Activated CD4-positive, CD25-positive, alpha-beta regulatory T cell treated with anti-CD3 and anti-CD28 coated beads, Interleukin-2, amount 50 U/mL, for 16 hours (primary cell): ENCODE measurements at places on chromosomes 7 and 10.
A peak's percentile ranks its signal among the peaks of the same experiment; 100 is the strongest.

DNA sequence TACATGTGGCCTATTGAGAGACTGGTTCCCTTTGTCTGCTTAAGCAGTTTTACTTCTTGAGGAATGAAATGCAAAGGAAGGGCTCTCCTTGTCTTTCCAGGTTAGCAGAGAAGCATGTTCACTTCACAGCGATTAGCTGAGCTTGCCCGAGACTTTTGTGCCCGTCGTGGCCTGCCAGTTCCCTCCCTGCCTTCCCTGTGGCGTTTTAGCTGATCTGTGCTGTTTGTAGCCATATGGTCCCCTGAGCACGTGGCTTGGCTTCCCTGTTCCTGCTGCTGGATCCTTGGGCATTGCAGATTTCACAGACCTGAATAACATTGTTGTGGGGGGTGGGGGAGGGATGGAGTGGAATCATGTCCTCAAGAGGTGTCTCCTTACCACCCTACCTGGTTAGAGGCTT lies 61.8 kb downstream of the SND1 start:
- DNase-seq: no peak

DNA sequence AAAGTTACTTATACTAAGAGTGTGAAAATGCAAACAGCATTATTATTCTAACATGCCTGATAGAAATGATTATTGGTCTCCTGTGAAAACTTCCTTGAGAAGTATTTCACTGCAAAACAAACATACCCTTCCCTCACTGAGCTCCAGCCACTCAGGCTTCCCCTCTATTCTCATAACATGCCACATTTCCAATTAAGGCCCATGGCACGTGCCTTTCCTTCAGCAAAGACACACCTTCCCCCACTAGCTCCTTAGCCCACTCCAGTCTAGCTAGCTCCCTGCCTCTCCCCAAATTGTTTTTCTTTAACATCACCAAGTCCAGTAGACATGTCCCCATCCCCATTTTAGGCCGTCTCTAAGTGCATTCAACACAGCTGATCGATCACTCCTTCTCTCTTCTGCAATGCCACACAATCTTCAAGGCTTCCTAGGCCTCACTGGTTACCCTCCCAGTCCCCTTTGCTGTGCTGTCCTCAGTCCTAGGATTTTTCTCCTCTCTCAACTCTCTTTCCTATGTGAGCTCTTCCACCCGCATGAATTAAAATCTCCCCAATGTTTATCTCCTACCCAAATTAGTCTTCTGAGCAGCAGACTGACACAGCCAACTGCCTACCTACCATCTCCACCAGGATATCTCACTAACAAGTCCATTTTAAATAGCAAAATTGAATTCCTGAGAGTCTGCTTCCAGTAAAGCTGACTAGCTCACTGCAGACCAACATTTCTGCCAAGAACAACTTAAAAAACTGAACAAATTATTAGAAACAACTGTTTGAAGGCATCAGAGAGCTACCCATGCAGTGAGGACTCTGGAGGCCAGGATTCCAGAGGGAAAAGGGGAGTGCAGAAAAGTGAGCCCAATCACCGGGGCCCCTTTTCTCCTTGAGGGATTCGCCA lies 11.9 kb downstream of the CYTH3 start:
- DNase-seq: no peak

DNA sequence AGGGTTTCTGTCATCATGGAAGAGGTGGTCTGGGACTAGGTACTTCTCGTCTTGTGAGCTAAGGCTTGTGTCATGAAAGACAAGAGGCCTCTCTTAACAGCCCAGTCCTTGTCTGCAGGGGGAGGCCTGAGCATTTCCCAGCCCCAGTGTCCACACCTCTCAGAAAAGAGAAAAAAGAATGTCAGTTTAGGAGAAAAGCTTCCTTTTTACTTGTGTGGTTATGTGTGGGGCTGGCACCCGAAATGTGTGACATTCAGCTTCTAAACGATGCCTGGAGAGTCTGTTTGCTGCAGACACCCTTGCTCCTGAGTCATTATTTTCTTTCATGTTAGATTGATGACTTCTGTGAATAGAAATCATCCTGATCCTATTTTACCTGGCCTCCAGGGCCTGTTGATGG lies 67.4 kb downstream of the LANCL2 start:
- no peak for DNase-seq

- no peak for DNase-seq
Observed at GRCh38 chr10:117131376-117132327, 6.4 kb downstream of the VAX1 start.

DNA sequence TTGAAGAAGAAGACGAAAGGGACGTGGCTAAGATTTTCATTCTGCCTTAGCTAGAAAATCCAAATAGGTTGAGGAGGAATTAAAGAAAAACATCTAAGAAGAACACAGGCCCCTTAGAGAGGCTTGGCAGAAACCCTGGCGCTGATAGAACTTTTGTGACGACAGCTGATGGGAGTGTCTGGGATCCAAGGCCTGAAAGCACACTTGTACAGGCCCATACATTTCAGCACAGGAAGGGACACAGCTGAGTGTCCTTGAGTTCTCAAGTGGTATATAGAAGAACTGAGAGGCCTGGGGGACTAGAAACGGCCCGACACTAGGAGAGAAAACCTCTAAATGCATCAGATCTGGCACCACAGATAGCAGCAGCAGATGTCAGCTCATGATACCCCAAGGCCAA lies 39.5 kb downstream of the PRPS1L1 start:
- no peak for DNase-seq

GRCh38 chr7:24864214-24864817 lies 107.1 kb upstream of the GSDME start:
- DNase-seq: no peak

DNA sequence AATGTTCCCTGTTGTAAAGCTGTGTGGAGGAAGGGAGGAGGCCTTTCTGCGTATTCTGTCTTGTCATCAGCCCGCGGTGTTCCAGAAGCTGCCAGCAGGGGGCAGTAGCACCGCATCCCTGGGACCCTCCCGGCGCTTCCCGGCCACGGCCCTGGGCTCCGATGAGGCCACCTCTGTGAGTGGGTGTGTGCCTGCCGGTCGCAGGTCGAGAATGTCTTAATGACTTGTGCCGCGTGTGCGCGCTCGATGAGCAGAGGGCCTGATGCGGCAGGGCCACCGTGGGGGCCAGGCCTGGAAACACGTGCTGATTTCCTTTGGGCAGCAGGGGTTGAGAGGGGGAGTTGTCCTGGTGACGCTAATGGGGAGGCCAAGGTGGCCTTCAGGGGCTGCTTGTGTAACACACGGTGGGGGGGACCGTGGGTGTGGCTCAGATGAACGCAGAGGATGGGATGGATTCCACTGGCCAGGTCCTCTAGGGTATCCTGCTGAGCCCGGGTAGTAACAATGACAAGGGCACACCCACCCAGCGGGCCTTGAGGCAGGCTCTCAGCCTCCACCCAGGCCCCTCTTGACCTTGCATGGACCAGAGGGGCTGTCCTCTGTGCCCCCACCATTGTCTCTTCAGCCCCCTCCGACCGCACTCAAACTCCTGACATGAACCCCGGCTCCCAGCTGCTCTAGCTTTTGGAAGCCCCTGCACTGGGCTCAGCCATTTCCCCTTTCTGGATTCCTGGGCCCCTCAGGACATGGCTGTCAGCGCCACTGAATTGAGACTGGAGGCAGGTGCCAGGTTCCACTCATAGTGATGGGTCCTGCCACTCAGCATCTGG lies 135.9 kb upstream of the PODXL start:
- DNase-seq: no peak

- no peak for DNase-seq
Observed at GRCh38 chr10:127690176-127690835, 46.7 kb upstream of the FOXI2 start.

DNA sequence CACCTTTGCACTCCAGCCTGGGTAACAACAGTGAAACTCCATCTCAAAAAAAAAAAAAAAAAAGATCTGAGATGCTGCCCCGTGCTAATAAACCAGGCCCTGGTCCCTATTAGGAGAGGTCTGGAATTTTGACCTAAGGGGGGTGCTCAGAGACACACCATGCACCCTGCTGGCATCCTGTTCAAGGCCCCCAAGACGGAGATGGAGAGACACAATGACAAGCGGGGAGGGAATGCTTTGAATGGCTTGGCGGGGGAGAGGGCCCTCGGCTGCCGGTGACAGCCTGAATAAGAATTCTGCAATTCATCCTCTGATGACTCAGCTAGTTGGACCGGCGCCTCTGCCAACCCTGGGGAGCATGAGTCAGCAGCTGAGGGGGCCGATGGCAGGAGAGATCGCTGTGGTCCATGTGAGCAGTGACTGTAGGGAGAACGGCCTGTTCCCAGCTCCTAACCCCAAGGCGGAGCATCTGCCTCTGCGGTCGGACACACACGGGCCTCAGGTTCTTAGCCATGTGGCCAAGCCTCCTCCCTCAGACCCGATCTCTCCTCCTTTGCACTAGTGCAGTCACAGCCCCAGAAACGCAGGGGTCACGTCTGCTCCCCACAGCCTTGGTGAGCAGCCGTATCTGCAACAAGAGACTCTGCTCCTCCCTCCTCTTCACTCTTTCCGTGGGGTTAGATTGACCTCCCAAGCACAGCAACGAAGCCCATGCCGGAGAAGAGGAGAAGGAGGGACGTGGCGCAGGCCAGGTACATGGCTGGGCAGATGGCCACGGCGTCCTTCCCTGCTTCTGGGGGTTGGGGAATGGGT lies 14.9 kb downstream of the TRIM56 start:
- peak; percentile 14 for DNase-seq

- no peak for DNase-seq
Observed at GRCh38 chr10:11012421-11013295, 5.0 kb upstream of the CELF2 start.

- peak; percentile 49 for DNase-seq
Observed at GRCh38 chr7:129271500-129272355, 46.9 kb downstream of the AHCYL2 start.

- no peak for DNase-seq
Observed at GRCh38 chr7:954330-955238, at the start of gene ADAP1. Gene ADAP1, minus strand, starts transcription at chr7:954680. Its CDS starts 203 bp downstream, at chr7:954477.

DNA sequence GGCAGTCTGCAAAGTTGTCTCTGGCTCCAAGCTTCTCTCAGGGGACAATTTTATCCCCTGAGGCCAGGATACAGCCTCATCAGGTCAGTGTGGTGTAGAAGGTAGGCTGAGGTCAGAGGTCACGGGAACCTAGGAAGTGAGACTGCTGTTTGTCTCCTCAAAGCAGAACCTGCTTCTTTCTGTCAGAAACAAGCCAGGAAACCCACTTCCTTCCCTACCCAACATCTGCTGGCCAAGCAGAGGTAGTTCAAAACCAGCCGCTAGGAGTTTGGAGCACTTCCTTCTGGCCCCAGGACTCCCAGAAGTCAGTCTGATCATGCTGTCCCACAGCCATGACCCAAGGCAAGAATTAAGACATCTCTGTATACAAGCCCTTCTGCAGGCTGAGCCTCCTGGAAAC lies 12.2 kb downstream of the CLRN3 start:
- no peak for DNase-seq

- DNase-seq: no peak
Observed at GRCh38 chr7:95056107-95056739, 148.8 kb downstream of the PPP1R9A start.

DNA sequence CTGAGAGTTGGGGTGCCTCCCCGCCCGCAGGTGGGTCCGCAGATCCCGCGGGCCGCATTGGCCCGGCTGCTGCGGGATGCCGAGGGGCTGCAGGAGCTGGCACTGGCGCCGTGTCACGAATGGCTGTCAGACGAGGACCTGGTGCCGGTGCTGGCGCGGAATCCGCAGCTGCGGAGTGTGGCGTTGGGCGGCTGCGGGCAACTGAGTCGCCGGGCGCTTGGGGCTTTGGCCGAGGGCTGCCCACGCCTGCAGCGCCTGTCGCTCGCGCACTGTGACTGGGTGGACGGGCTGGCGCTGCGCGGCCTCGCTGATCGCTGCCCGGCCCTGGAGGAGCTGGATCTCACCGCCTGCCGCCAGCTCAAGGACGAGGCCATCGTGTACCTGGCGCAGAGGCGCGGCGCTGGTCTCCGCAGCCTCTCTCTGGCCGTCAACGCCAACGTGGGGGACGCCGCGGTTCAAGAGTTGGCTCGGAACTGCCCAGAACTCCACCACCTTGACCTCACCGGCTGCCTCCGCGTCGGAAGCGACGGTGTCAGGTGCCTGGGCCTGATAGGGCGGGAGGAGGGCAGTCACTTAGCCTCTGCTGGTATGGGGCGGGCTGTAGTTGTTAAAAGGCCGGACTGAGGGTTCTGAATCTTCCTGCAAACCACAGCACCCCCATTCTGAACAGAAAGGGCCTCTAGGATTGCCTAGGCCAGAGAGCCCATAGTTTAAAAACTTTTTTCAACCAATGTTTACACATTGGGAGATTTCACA lies 1.3 kb downstream of the FBXL15 start:
- no peak for DNase-seq

DNA sequence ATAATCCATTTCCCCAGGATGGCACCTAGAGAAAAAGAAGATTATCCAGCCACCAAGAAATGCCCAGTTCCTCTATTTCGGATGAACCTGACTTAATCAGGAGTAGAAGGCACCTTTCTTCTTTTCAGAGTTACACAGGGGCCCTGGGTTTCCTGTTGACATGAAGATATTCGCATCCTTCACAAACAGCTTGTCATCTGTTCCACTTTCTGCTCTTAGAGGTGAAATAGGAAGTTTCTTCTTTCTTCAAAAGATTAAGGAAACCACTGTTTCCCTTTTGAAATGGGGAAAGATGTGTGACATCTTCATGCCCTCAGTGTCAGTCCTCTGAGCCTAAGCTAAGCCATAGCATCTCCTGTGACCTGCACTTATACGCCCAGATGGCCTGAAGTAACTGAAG lies 39.1 kb upstream of the RAB18 start:
- no peak for DNase-seq

- no peak for DNase-seq
Observed at GRCh38 chr10:98257198-98257597, 10.8 kb downstream of the LOXL4 start.

GRCh38 chr7:8465338-8465737 lies 31.9 kb downstream of the NXPH1 start:
- DNase-seq: no peak

DNA sequence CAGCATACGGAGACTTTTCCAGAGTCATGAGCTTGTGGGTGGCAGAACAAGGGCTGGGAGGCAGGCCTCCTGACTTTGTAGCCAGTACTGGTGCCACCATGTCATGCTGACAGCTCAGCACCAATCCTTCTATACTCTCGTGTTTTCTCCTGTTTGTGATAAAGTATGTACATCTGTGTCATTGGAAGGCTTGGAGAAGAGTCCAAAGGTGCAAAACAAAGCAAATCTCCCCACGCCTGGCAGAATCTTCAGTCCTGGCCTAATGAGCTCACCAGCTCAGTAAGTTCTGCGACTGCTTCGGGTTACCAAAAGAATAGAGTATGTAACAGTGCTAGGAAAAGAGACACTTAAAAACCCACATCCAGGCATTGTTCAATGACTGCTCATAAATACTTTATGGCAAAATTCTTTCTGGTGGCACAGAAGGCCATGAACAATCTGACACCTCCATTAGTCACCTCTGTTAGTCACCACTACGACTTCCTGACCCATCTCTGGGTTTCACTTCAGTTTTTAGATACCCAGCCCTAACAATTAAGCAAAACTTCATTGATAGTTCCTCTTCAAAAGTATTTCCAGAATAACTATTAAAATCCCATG lies 24.5 kb downstream of the STEAP1 start:
- DNase-seq: no peak
